HEK293T (cell line): ENCODE measurements at places on chromosomes 2 and 18.
A peak's percentile ranks its signal among the peaks of the same experiment; 100 is the strongest.

DNA sequence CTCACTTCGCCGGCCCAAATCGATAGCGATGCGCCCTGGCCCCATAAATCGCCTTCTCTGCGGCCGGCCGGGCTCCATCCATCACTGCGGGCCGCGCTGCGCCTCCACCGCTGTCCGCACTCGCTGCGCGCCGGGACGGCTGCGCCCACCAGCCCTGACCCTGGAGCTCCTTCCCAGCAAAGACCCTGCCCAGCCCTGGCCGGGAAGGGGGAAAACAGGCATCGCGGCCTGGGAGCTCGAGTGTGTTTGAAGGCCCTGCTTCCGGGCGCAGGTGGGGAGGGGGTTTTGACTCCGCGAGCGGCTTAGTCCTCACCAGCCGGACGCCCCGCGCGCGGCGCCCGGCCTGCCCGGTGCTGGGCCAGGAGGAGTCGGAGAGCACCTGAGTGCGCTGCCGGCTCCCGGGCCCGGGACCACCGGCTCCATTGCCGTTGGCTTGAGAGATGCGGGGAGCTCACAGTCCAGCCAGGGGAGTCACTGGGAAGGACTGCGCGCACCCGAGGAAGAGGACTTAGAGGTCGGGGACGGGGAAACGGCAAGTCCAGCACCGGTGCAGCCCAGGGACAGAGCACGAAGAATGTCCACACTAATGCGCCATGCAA, 1.1 kb downstream of the PAX8 start:
- DNase-seq, result no peak

GRCh38 chr18:12405066-12405465, 2.7 kb upstream of the PRELID3A start:
- DNase-seq, result no peak

- DNase-seq, result no peak
Measured at GRCh38 chr2:20174410-20174809, 50.5 kb downstream of the SDC1 start.

DNA sequence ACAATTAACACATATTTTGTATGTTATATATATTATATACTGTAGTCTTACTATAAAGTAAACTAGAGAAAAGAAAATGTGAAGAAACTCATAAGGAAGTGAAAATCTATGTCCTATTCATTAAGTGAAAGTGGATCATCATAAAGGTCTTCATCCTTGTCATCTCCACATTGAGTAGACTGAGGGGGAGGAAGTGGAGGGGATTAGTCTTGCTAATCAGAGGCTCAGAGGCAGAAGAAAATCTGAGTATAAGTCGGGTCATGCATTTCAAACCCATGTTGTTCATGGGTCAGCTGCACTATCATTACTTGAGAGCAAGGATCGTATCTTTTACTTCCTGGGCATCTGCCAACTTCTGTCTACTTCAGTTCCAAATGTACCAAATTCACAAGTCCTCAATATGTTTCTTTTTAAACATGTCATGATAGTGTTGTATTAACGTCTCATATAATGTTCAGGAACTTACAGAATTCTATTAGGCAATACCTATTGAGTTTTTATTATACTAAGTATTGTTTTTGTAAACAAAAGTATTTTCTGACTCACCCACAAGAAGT, 208.9 kb upstream of the BOD1L2 start:
- DNase-seq, result no peak

DNA sequence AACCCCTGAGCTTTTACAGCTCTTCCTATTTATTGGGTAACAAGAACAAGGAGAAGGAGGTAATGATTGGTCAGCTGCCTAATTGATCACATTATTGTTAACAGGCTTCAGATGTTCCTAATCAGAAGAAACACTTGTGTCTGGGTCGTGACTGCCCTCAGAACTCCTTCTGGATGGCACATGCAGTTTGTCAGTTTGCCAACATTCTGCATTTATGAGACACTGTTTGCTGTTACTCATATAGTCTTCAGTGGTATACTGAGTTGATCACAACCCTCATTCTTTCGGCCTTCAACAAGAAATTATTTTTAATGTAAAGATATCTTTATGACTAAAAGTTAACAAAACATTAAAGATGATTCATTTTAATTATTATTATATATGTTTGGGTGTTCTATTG, 95.7 kb upstream of the DOCK10 start:
- DNase-seq, result no peak

- DNase-seq, result no peak
Measured at GRCh38 chr2:95279435-95280035, 5.3 kb downstream of the PROM2 start.

- peak; percentile 34 for DNase-seq
Measured at GRCh38 chr2:196181484-196181883, 10.1 kb upstream of the STK17B start.

DNA sequence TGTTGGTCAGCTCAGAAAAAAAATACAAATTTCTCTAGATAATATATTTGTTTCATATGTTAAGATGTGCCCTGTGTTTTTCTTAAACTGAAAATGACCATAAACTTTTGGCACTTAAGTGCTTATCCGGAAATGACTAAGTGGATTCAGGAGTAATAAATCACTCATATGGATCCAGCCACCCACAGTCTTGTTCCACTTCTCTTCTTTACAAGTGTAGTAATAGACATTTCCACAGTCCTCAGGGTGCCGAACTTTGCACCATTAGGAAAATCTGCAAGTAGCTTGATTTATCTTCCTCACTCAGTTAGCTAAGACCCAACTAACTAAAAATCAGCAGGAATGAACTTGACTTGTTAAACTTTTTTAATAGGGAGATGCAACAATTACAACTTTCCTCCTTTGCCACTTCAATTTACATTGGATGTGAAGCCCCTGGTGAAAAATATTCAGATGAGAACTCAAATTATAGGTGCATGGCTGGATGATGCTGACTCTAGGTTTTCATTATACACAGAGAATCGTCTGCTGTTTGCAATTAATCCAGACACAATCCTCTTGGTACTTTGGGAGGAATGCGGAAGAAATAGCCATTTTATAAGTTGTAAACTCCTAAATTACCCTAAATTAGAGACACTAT, 322.5 kb downstream of the ARHGAP15 start:
- peak; percentile 55 for DNase-seq

DNA sequence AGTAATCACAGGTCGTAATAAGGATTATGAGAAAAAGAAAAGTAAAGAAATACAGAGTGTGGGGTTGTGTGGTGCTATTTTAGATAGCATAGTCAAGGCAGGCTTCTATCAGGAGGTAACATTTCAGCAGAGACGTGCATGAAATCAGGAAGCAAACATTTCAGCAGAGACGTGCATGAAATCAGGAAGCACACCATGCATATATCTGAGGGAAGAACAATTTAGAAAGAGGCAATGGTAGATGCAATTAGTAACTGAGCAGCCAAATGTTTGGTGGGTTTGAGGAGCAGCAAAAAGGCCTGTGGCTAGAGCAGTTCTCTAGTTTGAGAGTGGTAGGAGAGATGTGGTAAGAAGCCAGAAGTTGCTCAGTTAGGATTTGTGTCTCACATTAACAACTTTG, 713.7 kb downstream of the ADCYAP1 start:
- no peak for DNase-seq

- no peak for DNase-seq
Measured at GRCh38 chr2:99201959-99202678, 21.1 kb downstream of the MRPL30 start.

DNA sequence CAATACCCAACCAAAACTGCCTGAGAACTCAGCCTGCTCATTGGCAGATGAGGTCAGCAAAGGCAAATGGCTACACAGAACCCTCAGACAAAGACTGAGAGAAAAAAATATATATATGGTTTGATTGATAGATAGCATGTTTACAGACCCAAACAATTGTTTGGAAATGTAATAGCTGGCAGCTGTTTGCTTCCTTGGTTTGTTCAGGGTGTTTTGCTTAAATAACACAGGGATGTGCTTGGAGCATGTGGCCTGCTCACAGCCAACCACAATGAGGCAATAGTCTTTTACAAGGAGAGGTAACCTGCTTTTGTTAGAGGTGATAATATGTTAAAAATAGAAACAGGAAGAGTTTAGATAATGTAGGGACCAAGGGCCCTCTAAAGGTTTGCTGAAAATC, 84.5 kb downstream of the PDK1 start:
- no peak for DNase-seq

DNA sequence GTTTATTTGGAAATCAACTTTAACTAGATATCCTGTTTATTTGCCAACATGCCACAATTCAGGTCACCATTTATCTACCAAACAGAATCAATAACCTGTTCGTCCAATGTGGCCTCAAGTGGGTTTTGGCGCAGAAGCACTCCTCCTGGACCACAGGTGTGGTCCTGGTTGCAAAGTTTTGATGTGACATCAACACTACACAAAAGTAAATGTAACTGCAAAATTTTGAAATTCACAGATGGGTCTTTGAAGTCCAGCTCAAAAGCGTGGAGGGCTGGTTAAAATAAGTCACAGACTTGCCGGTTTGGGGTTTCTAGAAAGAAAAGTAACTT, 474 bp upstream of the GCA start:
- DNase-seq, result no peak

DNA sequence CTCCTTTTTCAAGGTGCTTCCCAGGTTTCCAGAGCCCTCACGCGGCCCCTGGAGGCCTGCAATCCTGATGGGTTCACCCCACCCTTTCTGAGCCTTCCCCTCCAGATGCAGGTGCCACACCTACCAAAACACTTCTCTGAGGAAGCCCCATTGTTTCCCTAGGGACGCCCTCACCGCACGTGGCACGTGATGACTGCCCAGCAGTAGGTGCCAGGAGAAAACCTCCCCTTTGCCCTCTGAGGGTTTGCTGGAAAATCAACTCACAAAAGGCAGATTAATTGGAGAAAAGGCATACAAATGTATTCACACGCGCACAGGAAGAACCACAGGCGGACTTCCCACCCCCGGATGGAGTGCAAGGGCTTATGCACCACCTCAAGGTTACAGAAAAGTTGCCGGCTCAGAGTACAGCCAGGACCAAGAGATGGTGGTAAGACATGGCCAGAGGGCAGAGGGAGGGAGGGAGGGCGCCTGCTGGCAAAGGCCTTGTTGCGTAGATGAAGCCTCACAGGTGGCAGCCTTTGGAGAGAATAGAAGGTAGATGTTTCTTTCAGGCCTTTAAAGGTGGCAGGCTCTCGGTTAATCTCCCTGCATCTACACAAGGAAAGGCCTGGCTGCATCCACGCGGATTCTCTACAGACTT, 269.4 kb upstream of the RAB6C start:
- no peak for DNase-seq

GRCh38 chr18:35164133-35164532, 76.7 kb upstream of the ZNF397 start:
- no peak for DNase-seq

GRCh38 chr18:55405893-55406406, 182.0 kb downstream of the TCF4 start:
- DNase-seq, result peak; percentile 50

DNA sequence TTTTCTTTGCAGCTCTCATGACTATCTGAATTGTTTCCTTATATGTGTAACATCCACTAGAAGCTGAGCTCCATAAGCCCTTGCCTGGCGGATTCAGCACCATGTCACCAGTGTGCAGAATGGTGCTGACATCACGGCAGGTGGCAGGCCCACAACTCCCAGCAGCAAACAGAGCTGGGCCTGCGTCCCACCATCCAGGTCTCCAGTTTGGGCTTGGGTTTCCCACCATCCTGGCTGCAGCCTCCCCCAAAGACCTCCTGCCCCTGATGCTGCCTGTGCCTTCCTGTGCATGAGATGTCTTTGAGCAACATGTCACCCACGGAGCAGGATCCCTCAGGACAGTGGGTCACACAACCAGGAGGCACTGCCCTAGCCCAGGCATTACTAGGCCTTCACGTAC, 113.1 kb downstream of the TNS1 start:
- no peak for DNase-seq

DNA sequence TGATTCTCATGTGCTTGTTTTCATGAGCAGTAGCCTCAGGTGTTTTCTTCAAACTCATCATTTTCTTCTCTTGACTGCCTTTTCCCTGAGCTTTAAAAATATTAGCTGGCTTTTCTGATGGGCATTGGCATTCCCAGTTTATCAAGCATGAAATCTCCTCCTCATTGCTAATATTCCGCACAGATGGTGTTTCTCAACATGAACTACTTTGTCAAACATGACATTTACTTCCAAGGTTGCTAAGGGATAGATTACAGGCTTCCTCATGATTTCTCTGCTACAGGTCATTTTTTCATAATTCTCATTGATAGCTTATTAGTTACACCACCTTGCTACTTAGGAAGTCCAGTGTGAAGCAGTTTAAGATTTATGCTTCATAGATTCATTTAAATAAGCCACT, 1116.9 kb upstream of the CNTNAP5 start:
- no peak for DNase-seq

DNA sequence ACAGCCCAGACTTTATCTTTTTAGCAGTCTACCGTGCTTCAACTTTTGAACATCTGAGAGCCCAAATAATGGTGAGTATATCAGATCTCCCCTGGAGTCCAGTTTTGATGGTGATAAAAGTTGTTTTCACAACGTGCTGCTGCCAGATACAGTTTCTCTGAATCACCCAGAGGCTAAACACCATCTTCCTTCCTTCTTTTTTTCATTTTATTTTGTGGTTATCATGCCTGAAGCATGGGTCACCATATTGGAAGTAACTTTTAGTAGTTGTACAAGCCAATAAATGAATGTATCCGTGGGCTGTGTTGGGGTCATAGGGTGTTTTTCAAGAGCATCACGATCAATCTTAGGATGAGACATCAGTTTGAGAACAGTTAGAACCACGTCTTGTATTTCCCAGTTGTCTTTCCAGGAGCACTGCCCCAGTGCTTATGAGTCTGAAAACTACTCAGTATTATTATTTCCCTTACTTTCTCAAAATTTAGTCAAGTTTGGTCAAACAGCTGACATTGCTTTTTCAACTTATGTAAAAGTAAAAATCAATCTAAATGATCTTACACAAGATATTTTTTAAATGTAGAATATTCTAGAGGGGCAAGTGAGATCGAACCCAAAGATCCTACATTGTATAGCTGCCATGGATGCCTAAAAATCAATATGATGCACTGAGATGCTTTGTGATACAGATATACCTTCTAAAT, 311.4 kb downstream of the CTNNA2 start:
- no peak for DNase-seq

- no peak for DNase-seq
Measured at GRCh38 chr2:206345606-206346005, 71.1 kb downstream of the ZDBF2 start.

DNA sequence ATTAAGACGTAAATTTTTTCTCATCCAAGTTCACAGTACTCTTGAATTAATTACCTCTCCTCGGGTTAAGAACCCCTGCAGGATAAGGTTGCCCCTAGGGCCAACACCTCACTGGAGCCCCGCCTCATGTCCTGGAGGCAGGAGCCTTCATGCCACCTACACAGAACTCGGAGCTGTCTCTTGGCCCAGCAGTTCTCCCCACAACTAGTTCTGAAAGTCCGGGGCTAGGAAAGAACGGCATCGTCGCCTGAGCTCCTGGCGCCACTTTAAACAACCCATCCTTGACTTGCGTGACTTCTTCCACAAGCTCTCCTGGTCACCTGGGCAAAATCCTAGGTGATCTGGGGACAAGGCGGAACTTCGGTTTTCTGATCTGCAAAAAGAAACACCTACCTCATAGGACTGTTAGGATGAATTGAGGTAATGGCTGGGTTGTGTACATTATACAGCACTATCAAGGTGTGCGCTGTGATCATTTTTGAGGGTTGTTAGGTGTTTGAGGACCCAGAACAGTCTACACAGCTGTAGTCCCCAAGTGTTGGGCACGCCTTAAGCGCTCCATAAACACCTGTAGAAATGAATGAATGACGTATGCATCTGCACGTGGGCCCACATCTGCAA, 641 bp upstream of the ITGA6 start:
- no peak for DNase-seq

GRCh38 chr2:95010718-95011117, 14.8 kb upstream of the MAL start:
- DNase-seq, result no peak
